B cell (primary cell): ENCODE measurements at places on chromosomes 2 and 18. TPM values are rescaled to one million over a fixed set of nuclear protein-coding genes. Genes with fewer than 3 reads are reported as not detected.

The EPAS1 gene
- 0.37 and 1.0 TPM in 2 replicates for total RNA-seq

DNA sequence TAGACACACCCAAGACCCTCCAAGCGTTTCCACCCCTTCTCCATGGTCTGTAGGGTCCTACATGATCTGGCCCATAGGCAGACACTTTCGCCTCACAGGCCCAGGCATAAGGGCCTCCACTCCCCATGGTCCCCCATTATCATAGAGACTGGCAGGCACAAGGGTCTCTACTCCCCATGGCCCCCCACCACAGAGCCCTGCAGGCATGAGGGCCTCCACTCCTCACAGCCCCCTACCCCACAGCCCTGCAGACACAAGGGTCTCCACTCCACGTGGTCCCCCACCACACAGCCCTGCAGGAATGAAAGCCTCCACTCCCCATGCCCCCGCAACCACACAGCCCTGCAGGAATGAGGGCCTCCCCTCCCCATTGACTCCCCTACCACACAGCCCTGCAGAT is 159.7 kb upstream of the AGAP1 start:
- H3K27me3 ChIP-seq, result no peaks in the 10 kb centered on the region
- H3K27ac ChIP-seq, result no peak overlapping the region
- no peak for DNase-seq
- H3K36me3 ChIP-seq, result no peaks in the 10 kb centered on the region
- H3K4me1 ChIP-seq, result no peaks in the 10 kb centered on the region

The RAB27B gene
- total RNA-seq, result 0.07 and 0.39 TPM in 2 replicates

- no peak for DNase-seq
- peaks cover 28% of the 10 kb centered on the region for H3K4me1 ChIP-seq
- H3K4me3 ChIP-seq, result no peak overlapping the region
- H3K27me3 ChIP-seq, result no peaks in the 10 kb centered on the region
- H3K27ac ChIP-seq, result no peak overlapping the region
Observed at GRCh38 chr2:144424559-144425240, 95.2 kb downstream of the ZEB2 start.
